ENCODE measurements at places on chromosomes 13 and 19.

GRCh38 chr19:47272448-47273312 is 2.0 kb upstream of the INAFM1 start:
- peak; percentile 76 for DNase-seq

DNA sequence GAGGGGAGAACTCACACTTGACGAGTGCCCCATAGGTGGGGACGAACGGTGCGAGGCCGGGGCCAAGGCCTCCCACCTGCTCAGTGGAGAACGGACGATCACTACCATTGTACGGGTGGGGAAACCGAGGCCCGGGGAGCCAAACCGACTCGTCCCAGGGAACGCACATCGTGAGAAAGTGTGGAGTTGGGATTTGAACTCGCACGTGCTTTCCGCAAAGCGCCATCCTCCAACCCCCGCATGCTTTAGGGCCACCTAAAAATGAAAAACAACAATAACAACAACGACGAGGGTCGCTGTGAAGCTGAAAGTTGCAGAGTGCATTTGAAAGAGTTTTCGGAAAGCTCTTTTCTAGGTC is 458 bp downstream of the ARHGEF1 start:
- no peak for DNase-seq

DNA sequence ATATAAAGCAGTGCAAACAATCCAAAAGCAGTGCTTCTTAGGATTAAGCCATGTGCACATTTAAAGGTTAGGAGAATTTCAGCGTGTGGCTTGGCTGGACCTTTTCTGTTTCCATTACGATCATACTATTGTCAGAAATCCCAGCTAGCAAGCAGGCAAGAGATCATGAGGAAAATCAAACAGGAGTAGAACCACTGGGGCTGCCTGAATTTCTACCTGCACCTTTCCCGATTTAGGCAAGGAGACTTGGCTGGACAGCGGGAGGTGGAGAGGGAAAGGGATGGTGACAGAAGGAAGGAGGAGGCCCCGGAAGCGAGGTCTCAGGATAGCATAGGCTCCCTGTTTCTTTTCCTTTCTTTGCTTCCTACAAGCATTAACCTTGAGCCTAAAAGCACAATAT is 102.5 kb downstream of the FGF14 start:
- DNase-seq = no peak

DNA sequence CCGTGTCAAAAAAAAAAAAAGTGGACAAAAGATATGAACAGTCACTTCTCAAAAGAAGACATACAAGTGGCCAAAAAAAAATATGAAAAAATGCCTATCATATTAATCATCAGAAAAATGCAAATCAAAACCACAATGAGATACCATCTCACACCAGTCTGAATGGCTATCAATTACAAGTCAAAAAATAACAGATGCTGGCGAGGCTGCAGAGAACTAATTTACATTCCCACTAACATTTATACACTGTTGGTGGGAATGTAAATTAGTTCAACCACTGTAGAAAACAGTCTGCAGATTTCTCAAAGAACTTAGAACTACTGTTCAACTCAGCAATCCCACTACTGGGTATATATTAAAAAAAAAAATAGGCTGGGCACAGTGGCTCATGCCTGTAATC is 26.5 kb upstream of the FOXO1 start:
- no peak for DNase-seq

- DNase-seq = peak; percentile 70
These were observed 244.6 kb downstream of the B3GLCT start for GRCh38 chr13:31444266-31444856.

- peak; percentile 81 for DNase-seq
These were observed 2.5 kb downstream of the HDGFL2 start for GRCh38 chr19:4474514-4475022.

GRCh38 chr13:48892053-48892687 is 83.5 kb upstream of the FNDC3A start:
- DNase-seq = no peak

DNA sequence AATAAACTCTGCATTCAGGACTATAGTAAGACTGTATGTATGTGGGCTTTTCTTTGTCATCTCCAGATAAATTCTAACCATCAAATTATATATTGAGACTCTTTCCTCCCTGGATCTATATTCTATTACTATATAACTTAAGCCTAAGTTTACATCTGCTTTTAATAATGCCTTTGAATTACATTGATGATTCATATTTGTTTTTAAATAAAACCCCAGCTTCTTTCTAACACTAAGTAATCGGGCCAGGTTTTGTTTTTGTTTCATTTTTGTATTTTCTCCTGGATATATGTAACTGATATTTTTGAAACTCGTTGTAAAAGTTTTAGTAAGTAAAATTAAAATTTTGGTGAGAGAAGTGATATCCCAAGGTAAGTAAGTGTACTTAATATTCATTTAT is 1599.1 kb downstream of the PCDH9 start:
- no peak for DNase-seq

- DNase-seq = no peak
These were observed 60.2 kb upstream of the GTF2F2 start for GRCh38 chr13:45060062-45060461.

GRCh38 chr19:16376241-16376640 is 51.6 kb downstream of the KLF2 start:
- DNase-seq = no peak

DNA sequence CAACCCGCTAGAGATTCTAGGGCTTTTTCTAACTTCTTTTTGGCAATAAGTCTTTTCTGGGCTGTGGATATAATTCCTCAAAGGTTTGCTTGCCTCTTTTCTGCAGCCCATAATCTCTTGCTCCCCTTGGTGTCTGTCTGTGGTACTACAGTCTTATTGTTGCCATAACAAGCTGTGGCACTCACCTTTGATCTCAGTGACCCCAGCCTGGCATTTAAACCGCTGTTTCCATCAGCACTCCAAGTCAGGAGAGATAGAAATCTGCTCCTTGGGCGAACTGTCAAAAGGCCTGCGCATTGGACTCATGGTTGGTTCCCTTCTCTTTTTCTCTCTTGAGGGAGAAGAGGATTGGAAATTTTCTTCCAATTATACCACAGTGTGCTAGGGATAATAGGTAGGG is 14.5 kb upstream of the MPHOSPH8 start:
- DNase-seq = no peak

DNA sequence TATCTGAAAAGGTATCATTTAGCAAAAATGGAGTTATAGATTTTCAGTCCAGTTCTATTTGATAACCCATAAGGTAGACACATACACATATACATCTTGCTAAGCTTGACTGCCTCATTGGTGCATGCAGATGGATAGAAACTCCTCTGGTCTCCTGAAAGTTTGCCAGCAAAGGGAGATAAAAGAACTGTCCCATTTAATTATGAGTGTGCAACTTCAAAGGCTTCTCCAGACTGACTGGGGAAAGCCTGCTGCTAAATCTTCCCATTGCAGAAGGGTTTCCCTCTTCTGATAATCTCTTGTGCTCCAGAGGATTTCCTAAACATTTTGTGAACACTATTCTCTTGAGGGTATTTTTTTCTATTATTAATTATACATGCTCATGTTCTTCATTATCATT is 131.9 kb downstream of the ITGBL1 start:
- no peak for DNase-seq

DNA sequence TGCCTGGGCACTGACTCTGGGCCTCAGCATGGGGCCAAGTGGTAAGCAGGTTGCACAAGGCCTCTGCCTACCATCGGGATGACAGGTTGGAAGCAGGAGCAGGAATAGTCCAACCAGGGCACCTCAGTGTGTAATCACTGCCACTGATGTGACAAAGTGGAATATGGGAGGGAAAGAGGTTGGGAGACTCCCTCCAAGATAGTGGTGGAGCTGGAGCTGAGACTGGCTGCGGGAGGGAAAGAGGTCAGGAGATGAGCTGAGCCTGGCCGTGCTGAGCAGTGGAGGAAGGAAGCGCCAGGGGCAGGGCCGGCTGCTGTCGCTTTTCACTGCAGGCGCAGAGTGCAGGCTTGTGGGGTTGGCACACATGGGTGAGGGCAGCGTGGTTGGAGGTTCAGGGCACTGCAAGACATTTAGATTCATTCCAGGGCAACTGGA is 6.8 kb downstream of the UPF3A start:
- DNase-seq = no peak

DNA sequence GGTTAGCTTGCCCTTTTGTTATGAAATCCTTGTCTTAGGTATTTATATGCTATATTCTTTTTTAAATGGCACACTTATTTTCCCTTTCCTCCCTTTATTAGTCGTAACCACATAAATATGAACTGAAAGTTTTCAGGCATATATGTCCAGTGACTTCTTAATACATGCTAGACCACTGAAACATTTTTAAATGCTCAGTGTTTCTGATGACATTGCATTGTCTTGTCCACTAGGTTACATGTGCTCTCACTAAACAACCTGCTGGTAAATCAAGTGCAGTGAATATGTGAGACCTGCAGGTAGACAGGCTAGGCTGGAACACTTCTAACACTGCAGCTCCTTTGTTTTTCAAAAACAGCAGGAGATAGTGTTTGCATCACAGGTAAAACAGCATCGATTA is 332.6 kb upstream of the DACH1 start:
- DNase-seq = no peak

DNA sequence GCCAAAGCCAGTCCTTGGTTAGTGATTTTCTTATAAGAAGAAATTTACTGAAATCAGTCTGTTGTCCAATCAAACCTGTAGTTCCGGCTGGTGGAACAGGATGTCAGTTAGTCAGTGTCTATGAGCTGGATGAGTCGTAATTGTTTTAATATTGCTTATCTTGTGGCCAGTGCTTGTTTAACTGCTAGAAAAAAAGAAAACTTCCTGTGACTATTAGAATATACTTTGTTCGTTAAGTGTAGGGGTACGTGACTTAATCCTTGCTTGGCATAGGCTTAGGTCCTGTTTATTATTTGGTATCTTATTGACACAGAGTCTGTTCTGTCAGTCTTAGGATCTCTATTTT is 1484.8 kb upstream of the MIR17HG start:
- no peak for DNase-seq

DNA sequence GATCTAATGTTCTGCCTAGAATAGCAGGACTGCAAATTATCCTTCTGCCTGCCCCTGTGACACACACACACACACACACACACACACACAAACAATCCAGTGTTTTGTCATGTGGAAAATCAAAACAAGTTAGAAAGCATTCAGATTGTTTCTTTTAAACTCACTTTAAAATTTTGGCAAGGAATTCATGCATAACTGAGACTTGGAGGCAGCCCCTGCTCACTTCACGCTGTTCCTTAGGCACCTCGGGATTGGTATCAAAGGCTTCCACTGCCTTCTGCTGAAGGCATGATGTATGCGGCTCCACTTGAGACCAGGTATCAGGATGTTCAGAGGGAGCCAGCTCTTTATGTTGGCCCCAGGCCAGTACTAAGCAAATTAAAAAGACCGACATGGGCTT is 158.7 kb downstream of the OXGR1 start:
- DNase-seq = no peak

DNA sequence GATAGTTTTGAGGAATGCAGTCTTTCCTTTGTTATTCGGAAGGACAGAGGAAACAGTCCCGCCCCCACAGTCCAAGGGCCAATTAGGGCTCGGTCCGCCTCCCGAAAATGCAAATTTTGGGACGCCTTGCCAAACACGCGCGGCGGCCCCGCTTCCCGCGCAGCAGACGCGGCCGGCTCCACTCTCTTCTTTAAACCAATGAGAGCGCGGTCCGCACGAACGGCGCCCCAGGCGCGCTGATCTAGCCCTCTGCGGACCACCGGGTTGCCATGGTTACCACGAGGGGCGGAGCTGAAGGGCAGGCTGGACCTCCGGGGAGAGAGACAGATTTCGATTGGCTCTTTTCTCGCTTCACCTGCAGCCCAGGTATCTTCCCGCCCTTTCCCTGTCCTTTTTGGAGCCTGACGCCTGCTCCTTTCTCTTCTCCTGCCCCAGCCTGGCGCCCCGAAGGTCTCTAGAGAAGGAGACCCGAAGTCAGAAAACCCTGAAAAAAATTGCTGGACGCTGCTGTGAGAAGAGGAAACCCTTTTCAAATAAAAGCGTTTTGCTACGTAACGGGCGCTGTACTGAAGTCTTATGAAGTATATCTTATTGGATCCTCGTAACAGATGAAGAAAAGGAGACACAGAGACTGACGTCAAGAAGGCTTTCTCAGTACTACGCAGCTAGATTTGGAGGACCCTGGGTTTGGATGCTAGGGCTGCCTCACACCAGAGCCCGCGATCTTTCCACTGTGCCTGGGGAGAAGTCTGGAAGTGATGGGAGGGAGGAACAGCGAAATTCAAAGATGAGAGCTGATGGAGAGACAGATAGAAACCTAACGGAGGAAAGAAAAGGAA is 2.0 kb downstream of the PTH2 start:
- DNase-seq = peak; percentile 75
